Activated CD4-positive, alpha-beta T cell treated with anti-CD3 and anti-CD28 coated beads, Interleukin-2, amount 10 ng/mL, durations not matched to agents 24 days and 14 days (primary cell): ENCODE measurements at places on chromosomes 1 and 21.

- no peaks in the 10 kb centered on the region for H3K27me3 ChIP-seq
- H3K4me3 ChIP-seq = no peak overlapping the region
- H3K27ac ChIP-seq = peak overlapping the region; percentile 37
- no peak for DNase-seq
- peaks cover 6% of the 10 kb centered on the region for H3K4me1 ChIP-seq
- H3K36me3 ChIP-seq = peaks cover 49% of the 10 kb centered on the region
Observed at GRCh38 chr1:25977801-25978200, 20.1 kb downstream of the PAFAH2 start.

DNA sequence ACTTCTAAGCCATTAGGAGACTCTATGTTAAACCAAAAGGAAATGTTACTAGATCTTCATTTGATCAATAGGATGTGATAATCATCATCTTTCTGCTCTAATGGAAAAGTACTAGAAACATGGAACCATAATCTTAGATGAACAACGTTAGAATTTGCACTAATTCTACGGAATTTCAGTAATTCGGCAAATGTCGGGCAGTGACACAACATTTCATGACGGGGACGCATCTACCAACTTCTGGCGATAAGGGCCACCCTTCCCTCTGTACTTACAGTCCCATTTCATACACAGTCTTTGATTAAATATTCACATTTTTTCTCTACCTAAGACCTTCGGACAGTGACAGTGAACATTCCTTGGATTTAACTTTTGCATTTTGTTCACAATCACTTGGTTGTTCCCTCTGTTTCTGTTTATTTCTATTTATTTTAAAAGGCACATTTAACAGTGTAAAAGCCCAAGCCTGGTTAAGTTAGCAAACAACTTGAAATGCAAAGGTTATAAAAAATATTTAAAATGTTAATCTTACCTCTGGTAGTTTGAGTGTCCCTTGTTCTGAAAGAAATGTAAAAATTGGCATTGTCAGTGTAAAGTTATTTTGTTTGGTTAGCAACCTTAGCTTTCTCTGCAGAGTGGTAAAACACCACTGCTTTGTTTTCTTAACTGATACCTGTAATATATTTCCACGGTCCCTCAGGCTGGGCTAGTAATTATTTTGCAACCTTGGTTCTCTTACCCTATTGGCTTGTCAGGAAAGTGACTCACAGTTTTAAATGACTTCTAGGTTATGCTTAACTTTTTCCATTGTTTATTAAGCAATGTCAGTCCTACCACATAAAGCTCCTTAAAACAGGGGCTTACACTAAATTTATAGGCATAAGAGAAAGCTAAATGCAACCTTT is 276.9 kb downstream of the VAV3 start:
- no peaks in the 10 kb centered on the region for H3K36me3 ChIP-seq
- H3K27me3 ChIP-seq = no peaks in the 10 kb centered on the region
- no peak for DNase-seq
- H3K27ac ChIP-seq = no peak overlapping the region
- H3K4me3 ChIP-seq = no peak overlapping the region

DNA sequence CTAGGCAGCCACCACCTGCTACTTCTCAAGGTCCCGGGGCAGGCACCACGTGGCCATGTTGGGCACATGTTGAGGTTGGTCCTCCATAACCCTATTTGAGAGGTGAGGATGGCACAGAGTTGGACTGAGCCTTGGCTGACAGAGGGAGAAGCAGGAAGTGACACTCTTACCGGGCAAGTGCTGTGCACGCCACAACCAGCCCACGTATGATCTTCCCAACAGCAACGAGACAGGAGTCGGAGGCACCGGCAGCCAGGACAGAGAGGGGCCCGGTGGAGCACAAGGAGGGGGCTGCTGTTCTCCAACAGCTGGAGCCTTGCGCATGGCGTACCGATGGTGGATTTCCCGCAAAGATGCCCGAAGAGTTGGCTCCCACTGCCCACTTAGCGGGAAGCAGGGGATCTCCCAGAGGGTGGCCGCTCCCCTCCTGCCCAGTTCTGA is 3.4 kb downstream of the CLEC20A start:
- DNase-seq = no peak
- H3K36me3 ChIP-seq = no peaks in the 10 kb centered on the region
- no peaks in the 10 kb centered on the region for H3K4me1 ChIP-seq
- no peaks in the 10 kb centered on the region for H3K27me3 ChIP-seq
- no peak overlapping the region for H3K4me3 ChIP-seq

DNA sequence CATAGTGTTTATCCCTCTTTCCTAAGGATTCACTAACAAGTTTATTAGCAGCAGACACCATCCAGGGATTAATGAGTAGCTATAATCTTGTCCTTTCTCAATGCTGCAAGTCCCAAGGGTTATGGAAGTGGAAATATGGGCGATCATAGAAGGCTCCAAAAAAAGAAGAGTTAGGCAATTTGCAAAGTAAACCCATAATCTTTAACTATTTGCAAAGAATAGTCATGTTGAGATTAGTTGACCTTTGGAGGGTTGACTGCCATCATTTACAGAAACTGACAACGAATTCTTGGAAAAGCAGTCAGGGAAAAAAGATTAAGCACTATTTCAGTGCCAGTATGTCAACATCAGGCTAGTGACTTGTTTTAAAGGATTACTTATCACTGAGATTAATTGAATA is 169.9 kb downstream of the KCNT2 start:
- no peaks in the 10 kb centered on the region for H3K27me3 ChIP-seq
- no peak overlapping the region for H3K27ac ChIP-seq
- H3K4me3 ChIP-seq = no peak overlapping the region
- H3K4me1 ChIP-seq = no peaks in the 10 kb centered on the region

GRCh38 chr1:71565262-71565661 is 484.4 kb upstream of the ZRANB2 start:
- no peaks in the 10 kb centered on the region for H3K36me3 ChIP-seq
- H3K27ac ChIP-seq = no peak overlapping the region
- DNase-seq = no peak
- H3K27me3 ChIP-seq = no peaks in the 10 kb centered on the region

DNA sequence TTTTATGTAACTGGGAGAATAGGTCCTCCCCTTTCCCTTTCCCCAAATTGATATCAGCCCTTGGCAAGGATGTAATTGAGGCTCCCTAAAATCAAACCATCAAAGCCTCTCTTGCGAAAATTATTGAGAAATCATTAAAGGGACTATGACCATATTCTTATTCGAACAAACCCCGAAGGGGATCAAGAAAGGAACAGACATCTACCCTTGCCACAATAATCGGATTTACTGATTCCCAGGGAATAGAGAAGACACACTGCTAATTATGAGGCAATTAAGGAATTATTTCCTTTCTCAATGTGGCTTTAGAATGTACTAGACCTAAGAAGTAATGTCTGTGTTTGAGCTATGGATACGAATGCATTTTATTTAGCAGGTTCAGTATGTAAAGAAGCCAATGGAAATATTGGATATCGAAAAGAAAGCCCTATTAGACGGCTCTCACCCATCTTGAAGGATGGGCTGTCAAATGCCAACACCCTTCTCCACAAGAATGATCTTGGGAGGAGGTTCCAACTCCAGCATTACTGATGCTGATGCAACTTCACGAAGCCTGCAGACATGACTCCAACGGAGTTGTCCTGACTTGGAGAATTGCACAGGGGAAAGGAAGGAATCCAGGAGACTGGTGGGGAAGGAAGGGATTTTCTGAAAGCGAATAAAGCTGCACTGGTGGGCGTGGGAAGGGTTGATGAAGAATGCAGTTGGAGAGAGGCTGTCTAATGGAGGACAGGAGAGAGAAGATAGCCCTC is 11.6 kb upstream of the PTPRF start:
- H3K27me3 ChIP-seq = peaks cover 46% of the 10 kb centered on the region
- DNase-seq = no peak
- no peaks in the 10 kb centered on the region for H3K4me1 ChIP-seq

- H3K27ac ChIP-seq = no peak overlapping the region
- no peaks in the 10 kb centered on the region for H3K36me3 ChIP-seq
- no peaks in the 10 kb centered on the region for H3K4me1 ChIP-seq
- DNase-seq = no peak
- no peak overlapping the region for H3K4me3 ChIP-seq
Observed at GRCh38 chr1:77475641-77476040, 193.8 kb downstream of the AK5 start.

- no peaks in the 10 kb centered on the region for H3K27me3 ChIP-seq
- peaks cover 32% of the 10 kb centered on the region for H3K4me1 ChIP-seq
- peak overlapping the region; percentile 35 for H3K27ac ChIP-seq
- DNase-seq = no peak
- H3K4me3 ChIP-seq = no peak overlapping the region
Observed at GRCh38 chr1:101153692-101154091, 83.1 kb upstream of the S1PR1 start.

- peaks cover 12% of the 10 kb centered on the region for H3K4me1 ChIP-seq
- no peaks in the 10 kb centered on the region for H3K27me3 ChIP-seq
- H3K27ac ChIP-seq = no peak overlapping the region
- DNase-seq = no peak
Observed at GRCh38 chr1:234538062-234538731, 59.2 kb upstream of the TARBP1 start.

GRCh38 chr1:17232759-17233661 is 15.9 kb upstream of the PADI3 start:
- no peaks in the 10 kb centered on the region for H3K36me3 ChIP-seq
- no peak overlapping the region for H3K4me3 ChIP-seq
- peaks cover 3% of the 10 kb centered on the region for H3K27me3 ChIP-seq

GRCh38 chr1:59475737-59476136 is 178.8 kb downstream of the FGGY start:
- no peak overlapping the region for H3K27ac ChIP-seq
- H3K4me1 ChIP-seq = peaks cover 19% of the 10 kb centered on the region
- no peak overlapping the region for H3K4me3 ChIP-seq
- no peak for DNase-seq
- H3K36me3 ChIP-seq = no peaks in the 10 kb centered on the region

GRCh38 chr21:31557421-31558188 is 101.9 kb upstream of the SOD1 start:
- peaks cover 46% of the 10 kb centered on the region for H3K4me1 ChIP-seq
- H3K27ac ChIP-seq = no peak overlapping the region
- H3K4me3 ChIP-seq = peak overlapping the region; percentile 82
- peak; percentile 76 for DNase-seq
- peaks cover 4% of the 10 kb centered on the region for H3K36me3 ChIP-seq
- H3K27me3 ChIP-seq = peaks cover 37% of the 10 kb centered on the region

DNA sequence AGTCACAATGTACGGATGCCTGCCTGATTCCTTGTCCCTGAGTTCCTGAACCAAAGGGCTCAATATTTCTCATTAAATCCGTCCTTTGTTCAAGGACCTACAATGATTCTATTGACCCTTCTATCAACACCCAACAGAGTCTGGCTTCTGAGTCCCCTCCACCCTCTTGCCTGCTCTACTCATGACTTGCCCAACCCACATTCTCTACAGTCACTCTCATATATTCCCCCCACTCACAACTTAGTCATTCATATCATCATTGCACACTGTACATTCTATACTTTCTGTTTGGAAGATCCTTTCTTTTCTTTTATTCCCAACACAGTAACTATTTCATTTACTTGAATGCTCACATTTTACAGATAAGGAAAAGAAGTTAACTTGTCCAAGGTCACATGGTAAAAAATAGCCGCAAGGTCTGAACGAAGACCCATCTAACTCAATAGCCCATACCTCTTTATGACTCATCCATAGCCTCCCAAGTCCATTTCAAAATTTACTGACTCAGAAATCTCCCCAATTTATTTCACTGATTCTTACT is 3.6 kb downstream of the OTUD7B start:
- peak overlapping the region; percentile 68 for H3K4me3 ChIP-seq
- no peak for DNase-seq
- H3K4me1 ChIP-seq = peaks cover 51% of the 10 kb centered on the region
- no peaks in the 10 kb centered on the region for H3K27me3 ChIP-seq

DNA sequence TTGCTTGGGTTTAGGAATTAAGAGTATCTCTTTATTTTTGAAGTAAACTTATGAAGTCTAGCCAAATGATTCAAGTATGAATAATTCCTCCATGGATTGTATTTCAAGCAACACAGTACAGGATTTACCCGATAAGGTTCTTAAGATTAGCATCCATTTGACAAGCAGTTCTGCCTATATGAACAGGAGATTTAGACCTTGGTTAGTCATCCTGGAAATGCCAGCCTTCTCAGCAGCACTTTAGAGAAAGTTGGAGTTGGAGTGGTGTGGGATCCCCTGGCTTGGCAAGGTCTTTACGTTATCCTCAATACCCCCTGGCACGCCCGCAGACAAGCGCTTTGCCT is 1.6 kb downstream of the BCAR3 start:
- H3K4me3 ChIP-seq = no peak overlapping the region
- peaks cover 4% of the 10 kb centered on the region for H3K36me3 ChIP-seq
- H3K4me1 ChIP-seq = peaks cover 8% of the 10 kb centered on the region
- no peak overlapping the region for H3K27ac ChIP-seq
- H3K27me3 ChIP-seq = peaks cover 69% of the 10 kb centered on the region

DNA sequence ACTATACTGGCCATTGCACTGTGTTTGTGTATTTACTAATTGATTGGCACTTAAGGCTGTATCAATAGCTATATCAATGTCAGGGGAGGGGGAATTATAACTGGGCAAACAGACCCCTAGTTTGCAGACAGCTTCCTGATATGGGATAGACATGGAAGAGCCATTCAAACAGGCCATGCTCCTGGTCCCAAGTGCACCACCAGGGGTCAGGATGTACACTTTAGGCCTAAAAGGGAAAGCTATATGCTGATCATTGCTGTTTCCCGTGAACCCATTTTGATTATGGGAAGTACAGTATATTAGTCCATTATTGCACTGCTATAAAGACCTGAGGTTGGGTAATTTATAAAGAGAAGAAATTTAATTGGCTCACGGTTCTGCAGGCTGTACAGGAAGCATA is 124.9 kb upstream of the BACE2 start:
- DNase-seq = no peak
- no peaks in the 10 kb centered on the region for H3K36me3 ChIP-seq
- no peaks in the 10 kb centered on the region for H3K4me1 ChIP-seq
- H3K27me3 ChIP-seq = peaks cover 5% of the 10 kb centered on the region
- no peak overlapping the region for H3K27ac ChIP-seq

- no peak overlapping the region for H3K4me3 ChIP-seq
- H3K4me1 ChIP-seq = no peaks in the 10 kb centered on the region
- no peak for DNase-seq
- no peak overlapping the region for H3K27ac ChIP-seq
Observed at GRCh38 chr1:220796530-220796929, 9.8 kb downstream of the MTARC1 start.

DNA sequence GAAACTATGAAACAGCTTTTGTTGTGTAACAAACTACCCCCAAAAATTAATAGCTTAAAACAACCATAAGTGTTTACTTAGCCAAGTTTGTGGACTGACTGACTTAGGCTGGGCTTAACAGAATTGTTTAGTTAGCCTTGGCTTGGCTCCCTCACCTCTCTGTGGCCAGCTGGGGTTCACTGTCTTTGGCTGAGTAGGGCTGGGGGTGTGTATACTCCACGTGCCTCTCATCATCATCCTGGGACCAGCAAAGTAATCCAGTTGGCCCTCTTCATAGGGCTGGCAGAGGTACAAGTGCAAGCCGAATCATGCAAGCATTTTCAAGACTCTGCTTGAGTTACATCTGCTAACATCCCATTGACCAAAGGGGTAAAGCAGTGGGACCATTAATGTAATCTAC is 252.3 kb downstream of the BRINP2 start:
- H3K27me3 ChIP-seq = no peaks in the 10 kb centered on the region
- no peak overlapping the region for H3K4me3 ChIP-seq
- no peaks in the 10 kb centered on the region for H3K4me1 ChIP-seq
- H3K27ac ChIP-seq = no peak overlapping the region
- no peaks in the 10 kb centered on the region for H3K36me3 ChIP-seq
